ENCODE measurements at places on chromosomes 1 and 21. TPM values are rescaled to one million over a fixed set of nuclear protein-coding genes. Genes with fewer than 3 reads are reported as not detected.

DNA sequence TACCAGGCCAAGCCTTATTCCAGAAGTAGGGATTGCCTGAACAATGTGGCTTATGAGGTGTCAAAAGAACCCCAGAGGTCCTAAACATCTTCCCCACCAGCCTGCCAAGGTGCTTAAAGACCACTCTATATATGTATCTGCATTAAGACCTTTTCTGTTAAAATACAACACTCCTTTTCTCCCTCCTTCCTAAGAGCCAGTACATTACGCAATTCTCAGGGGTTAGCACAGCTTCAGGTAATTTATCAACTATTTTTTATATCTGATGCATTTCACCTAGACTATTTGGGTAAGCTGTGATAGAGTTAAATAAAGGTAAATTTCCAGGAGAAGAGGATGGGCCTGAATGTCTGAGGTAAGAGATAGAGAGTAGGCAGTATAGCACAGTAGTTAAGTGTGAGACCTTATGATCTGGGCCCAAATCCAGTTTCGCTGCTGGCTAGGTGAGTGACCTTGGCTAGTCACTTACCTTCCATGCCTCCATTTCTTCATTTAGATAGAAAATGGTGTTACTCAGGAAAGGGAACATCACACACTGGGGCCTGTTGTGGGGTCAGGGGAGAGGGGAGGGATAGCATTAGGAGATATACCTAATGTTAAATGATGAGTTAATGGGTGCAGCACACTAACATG lies 5.1 kb upstream of the CCN1 start:
- no peak for DNase-seq

- DNase-seq = no peak
These were observed 39.3 kb downstream of the TP73 start for GRCh38 chr1:3691421-3692204.

GRCh38 chr1:21123287-21123948 lies 53.3 kb downstream of the EIF4G3 start:
- DNase-seq = no peak

DNA sequence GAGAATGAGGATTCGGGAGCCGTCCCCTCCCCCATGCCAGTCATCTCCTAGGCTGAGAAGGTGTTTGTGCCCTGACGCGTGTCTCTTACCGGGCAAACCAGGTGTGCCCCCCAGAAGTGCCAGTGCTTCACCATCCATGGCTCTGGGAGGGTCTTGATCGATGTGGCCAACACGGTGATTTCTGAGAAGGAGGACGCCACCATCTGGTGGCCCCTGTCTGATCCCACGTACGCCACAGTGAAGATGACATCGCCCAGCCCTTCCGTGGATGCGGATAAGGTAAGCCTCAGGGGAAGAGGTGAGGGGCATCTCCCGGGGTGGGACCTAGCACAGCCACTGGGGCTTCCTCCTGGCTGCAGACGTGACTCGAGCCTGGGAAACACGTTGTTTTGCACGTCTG lies 959 bp downstream of the PADI6 start:
- DNase-seq = no peak

DNA sequence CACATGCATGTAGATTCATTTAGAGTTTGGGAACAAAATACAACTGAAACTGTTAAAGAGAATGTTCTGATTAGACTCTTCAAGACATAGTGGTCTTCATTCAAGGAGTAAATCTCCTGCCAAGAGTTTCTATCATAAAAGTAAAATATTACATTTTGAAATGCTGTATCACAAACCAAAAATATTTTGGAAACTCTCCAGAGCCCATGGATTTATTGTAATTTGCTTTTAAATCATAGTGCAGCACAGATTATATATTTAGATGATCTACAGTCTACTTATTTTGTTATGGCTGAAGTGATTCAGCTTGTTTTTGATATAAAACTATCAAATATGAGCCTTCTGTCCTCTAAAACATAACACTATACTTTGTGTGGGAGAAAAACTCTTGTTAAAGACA lies 105.3 kb downstream of the DISP1 start:
- DNase-seq = no peak

DNA sequence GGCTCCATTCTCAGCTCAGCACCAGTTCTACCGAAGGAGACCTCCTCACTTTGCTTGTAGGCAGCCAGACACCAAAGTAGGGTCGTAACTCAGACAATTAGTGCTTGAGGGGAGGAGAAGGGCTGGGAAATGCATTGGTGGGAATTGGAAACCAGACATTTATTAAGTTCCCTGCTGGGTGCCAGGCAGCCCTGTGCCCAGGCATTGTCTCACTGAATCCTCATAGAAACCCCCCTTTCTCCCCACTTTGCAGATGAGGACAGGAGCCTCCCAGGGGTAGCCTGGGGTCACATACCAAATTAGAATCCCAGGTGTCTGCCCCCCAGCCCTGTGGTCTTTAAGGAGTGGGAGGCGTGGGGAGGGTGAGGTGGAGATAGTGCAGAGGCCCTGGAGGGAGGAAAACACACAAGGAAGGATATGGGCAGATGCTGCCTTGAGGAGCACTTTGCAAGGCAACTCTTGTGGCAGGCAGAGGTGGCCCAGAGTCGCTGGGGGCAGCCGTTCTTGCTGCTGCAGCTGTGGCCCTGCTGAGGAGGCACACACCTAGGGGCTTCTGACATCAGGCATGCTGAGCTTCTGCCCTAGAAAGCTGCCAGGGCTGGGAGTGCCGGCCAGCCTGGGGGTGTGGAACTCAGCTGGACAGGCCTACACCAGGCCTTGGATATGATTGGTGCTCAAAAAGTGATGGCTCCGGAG lies 29.4 kb downstream of the CDK18 start:
- no peak for DNase-seq

- DNase-seq = no peak
These were observed 53.9 kb downstream of the SELENOF start for GRCh38 chr1:86860020-86860419.

DNA sequence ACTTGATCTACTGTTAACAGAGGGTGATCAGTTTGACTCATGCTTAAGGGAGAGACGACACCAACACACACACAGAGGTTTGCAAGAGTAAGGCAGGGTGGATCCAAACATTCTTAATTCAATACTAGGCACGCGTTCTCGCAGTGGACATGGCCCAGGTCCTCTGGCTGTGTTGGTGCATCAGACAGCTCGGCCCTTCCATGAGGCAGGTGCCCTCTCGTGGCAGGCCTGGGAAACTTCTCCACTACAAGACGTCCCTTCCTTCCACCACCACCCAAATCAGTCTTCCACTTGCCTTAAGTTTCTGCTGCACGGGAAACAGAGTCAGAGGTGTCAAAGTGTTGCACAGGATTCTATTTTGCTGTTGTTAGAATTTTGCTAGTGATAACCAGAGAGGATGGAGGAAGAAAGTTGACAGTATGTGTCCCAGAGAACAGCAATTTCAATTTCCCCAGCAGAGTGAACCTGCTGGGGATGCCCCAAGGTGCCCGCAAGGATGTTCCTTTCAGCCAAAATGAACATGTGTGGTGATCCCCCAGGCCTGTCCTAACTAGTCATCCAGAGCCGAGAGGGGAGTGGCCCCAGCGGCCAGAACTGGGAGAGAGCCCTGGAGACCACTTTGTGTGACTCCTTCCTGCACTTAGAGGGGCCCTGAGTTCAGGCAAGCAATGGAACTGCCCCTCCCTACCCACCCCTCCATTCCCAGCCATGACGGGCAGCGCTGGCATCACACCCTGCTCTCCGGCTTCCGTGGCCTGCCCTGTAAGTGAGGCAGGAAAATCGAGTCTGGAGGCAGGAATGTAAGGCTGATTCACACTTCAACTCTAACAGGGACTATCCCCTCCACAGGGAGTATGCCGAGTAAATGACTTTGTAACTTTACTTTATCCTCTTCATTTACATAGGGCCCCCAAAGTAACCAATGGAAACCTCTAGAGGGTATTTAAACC lies 34.8 kb downstream of the MX1 start:
- peak; percentile 52 for DNase-seq

- no peak for DNase-seq
These were observed 29.2 kb upstream of the KIF1B start for GRCh38 chr1:10181154-10181553.

Gene PRRX1
- polyA plus RNA-seq = not detected

Gene OR2L13
- not detected for polyA plus RNA-seq

Measured in CD4-positive, alpha-beta memory T cell (primary cell).